ENCODE measurements at places on chromosomes 5 and 9.

GRCh38 chr9:132804576-132805295 lies 73.3 kb downstream of the AK8 start:
- DNase-seq: no peak

DNA sequence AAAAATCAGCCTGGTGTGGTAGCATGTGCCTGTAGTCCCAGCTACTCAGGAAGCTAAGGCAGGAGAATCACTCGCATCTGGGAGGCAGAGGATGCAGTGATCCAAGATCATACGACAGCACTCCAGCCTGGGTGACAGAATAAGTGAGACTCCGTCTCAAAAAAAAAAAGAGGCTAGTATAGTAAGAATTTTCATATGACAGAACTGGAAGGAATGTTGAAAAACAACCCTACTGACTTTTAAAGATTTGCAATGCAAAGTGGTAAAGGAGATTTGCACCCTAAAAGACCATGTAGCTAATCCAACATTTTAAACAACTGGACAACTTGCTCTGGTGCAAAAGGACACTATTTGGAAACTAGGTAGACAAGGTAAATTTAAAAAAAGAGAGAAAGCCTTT lies 58.1 kb downstream of the SH3PXD2B start:
- DNase-seq: no peak

DNA sequence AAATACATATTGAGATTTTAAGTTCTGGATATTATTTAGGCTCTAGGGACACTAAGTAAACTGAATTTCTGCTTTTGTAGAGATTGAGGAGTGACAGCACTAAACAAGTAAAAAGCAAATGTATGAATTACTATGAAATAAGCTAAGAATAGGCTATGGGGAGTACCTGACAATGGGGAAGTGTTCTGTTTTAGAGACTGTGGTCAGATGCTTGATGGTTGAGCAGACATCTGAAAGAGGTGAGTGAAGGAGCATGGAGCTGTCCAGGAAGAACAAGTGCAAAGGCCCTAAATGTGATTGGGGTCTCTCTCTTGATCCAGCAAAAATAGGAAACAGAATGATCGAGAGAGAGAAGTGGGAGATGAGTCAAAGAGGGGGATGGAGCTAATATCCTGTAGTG lies 111.7 kb downstream of the JAKMIP2 start:
- no peak for DNase-seq

DNA sequence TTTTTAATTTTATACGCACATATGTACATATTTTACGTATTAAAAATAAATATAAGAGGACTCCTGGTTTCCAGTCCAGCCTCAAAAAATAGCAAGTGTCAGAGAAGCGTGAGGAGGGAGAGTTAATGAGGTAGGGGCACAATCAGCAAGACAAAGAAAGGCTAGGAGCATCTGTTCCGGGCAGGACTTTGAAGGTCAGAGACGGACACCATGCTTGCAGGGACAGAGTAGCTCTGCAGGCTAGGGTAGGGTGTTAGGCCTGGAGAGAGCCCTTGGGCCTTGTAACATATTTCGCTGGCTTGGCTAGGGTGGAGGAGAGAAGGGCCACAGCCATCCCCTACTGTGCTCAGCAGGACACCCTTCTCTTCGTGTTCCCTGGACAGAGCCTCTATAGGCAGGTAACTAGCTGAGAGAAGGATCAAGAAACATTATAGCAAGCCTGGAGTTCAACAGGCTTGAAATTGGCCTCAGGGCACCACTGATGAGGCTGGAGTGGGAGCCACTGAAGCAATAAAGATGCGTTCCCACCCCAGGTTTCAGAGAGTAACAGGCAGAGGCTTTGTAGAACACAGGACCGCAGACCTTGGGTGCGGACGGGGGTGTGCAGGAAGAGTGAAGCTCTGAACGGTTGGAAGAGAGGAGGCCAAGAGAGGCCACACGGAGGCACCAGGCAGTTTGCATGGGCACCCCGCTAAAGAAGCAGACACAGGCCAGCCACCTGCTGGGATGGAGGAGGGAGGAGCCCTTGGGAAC lies 9.7 kb upstream of the IPPK start:
- no peak for DNase-seq

DNA sequence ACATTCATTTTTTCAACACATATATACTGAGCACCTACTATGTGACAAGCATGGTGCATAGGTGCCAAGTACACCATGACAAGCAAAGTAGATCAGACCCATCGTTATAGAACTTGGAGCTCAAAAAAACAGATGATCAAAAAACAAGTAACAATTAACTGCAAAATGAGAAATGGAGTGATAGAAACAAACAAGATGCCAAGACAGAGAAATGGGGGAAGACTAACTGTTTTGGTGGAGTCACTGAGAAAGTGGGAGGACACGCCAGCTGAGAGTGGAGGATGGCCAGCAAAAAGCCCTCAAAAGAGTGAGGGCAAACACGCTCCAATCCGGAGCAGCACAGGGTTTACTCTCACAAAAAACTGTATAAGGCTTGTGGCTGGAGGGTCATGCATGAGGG lies 50.6 kb downstream of the TTC39B start:
- no peak for DNase-seq

DNA sequence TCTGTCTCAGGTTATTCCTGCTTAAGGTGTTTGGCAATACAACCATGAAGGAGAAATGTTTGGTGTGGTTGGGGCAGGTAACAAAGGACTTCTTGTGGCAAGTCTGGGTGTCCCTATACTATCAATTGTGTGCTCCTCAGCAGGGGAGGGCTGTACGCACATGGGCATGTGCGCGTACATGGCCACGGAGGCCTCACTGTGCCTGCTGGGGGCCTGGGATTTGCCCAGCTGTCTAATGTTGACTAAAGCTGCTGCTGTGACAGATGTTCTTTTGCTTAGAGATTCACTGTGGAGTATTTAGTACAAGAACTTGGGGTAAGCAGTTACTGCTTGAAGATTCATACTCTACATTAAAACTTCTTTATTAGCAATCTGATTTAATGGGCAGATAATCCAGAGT lies 97.5 kb downstream of the HSPA4 start:
- DNase-seq: no peak

DNA sequence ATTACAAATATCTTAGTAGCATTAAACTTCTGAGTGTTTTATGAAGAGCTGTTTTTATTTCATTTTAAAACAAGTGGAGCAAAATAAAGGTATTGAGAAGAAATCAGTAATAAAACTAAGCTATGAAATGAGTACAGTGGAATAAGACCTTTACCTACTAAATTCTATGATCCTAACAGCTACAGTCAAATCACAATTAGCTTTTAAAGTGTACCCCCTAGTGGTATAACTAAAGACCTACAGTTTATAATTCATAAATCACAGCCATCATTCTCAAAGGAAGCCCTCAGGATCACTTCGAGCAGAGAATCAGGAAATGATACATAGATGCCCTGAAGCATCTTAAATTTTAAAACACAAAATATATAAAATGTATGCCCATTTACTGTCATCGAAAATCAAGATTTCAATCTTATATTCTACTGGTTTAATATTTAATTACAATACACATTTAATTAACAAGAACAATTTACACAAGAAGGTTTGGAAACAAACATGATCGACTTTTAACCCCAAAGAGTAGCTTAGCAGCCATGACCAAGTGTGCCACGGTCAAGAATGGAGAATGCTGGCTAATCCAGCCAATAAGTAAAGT lies 12.3 kb downstream of the CCNH start:
- no peak for DNase-seq

- no peak for DNase-seq
Measured at GRCh38 chr5:10445352-10445751, 3.7 kb downstream of the ROPN1L start.

DNA sequence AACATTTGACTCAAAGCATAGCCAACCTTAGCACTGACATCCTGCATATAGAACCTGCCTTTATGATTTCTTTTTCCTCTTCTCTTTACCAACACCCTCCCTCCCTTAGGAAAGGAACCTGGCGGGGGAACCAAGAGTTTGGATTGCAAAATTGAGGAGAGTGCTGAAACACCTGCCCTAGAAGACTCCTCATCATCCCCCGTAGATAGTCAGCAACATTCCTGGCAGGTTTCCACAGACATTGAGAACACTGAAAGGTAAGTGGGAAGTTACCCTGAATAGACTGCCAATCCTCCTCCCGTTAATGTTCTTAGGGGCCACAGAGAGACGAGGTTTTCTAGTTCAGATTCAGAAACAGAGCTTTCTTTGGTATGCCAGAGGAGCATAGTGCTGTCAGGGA lies 88.8 kb downstream of the RGS7BP start:
- no peak for DNase-seq

Measured in NCI-H187 (cell line).